HFFc6 (cell line): ENCODE measurements at places on chromosomes 7 and 10. TPM values are rescaled to one million over a fixed set of nuclear protein-coding genes. Genes with fewer than 3 reads are reported as not detected.
A peak's percentile ranks its signal among the peaks of the same experiment; 100 is the strongest.

DNA sequence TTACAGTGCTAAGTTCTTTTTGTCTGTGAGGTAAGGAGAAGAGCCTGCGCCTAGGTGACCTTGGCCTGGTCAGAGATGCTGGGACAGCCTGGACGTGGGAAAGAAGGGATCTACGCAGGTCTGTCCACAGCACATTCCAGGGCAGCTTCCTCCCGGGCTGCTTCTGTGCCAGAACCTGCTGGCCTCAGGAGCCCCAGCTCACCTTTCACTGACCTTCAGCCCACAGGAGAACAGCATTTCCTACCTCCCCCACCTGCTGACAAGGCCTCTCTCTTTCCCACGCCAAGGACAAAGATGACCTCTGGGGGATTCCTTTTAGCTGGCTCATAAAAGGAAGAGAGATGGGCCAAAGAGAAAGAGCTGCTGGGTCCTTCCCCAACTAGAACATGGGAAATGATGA is 260.6 kb downstream of the KCNMA1 start:
- DNase-seq = no peak

SGCE gene
- total RNA-seq = 29.5 to 52.3 TPM (median 30.9 TPM) in 3 replicates

GRCh38 chr7:21911341-21911875 is 34.3 kb downstream of the CDCA7L start:
- peak; percentile 86 for DNase-seq

GRCh38 chr7:37285706-37286453 is 162.8 kb downstream of the ELMO1 start:
- DNase-seq = no peak

DNA sequence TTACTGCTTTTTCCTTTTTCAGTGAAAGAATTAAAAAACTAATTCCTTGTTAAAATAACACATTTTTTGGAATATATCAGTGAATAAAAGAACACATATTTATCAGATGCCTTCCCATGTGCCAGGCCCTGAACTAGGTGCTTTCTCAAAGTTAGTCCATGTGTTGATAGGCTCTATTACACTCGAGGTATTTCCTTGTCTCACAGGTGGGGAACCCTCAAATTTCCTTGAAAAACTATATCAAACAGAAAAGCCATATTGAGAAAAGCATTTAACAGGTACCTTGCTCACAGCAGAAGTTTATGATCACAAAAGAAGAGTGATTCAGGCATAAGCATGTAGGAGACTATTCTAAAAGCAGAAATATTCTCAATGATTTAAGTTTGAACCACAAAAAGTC is 75.6 kb upstream of the OGDHL start:
- DNase-seq = no peak

NPC1L1 gene
- total RNA-seq = not detected in 3 replicates

SPDYE6 gene
- total RNA-seq = not detected in 3 replicates

DNA sequence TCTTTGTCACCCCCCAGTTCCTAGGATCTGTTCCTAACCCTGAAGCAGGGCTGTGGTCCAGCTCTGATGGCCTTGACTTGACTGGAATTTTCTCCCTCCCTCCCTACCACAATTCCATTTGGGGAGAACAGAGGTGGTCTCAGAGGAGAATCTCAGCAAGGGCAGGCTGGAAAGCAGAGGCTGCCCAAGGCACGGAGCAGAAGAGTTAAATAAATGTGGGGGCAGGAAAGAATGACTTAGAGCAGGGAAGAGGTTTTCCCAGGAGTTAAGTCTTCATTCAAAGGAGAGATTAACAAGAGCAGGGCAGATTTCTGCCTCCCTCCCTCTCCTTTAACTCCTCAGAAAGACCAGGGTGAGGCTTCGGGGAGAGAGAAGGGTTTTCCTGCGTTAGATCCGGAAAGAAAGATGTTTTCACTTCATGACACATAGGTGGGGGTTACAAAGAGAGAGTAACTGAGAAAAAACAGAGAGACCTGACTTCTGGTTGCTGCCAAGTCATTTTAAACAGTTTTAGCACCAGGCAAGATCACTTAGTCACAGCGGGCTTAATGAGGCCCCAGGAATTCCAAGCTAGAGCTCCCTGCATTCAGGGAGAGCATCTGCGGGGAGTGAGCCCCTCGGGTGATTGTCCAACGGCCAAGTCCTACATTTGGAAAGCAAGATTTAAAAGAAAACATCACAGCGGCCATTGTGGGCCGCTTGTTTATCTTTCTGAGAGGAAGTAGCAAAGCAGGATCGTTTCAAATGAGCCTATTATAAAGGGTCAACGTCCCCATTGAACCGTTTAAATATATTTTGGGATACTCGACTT is 78.7 kb downstream of the ARHGAP22 start:
- peak; percentile 98 for DNase-seq

GRCh38 chr7:74051629-74052410 is 23.8 kb downstream of the ELN start:
- DNase-seq = no peak

DNA sequence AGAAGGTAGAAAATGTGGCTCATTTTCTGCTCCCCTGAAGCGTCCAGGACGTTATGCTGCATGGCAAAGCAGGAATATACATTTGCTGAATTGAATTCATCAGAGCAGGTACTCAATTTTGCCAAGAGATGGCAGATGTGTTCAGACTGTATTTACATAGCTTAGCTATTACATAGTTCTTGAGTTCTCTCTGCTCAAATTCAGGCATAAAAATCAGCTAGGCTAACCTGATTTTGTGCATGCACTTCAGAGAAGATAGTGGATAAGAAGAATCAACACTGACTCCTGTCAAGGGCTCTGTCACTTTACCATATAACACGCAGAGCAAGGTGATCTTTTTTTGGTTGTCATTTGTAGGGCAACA is 209.2 kb upstream of the FAM3C start:
- peak; percentile 4 for DNase-seq

- DNase-seq = no peak
Observed at GRCh38 chr7:37675749-37676148, 7.8 kb upstream of the GPR141 start.

UTF1 gene
- not detected in 3 replicates for total RNA-seq

SLC16A9 gene
- not detected in 2 replicates for total RNA-seq

NEURL1 gene
- 0.09 to 0.46 TPM (median 0.27 TPM) in 3 replicates for total RNA-seq

DNA sequence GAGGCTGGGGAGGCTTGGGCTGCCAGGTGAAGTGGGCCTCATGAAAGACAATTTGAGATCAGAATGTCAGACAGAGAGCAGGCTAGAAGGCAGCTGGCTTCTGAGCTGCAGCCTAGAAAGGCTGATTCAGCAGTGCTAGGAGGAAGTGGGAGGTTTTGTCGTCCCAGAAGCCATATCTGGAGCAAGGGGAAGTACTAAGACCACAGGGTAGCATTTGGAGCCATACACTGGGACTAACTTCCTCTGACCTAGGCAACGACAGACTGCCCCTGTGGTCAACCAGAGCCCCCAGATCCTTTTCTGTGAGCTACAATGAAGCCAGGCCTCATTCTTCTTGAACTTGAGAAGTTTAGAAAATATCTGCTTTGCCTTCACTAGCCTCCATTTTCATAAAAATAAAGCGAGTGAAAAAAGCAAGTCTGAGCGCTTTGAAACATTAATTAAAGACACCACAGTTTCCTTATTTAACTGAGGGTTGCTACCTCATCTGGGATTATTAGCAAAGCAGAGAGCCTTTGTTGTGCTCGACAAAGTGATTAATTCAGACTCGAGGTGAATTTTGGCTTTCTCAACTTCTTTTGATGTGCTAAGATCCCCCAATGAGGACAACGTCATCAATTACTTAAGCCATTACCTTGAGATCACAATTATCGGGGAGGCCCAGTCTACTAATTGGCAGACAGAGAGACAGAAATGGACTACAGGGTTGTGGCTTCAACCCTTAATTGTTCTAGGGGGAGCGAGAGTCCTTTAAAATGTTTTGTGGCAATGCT is 26.6 kb downstream of the TBXAS1 start:
- DNase-seq = no peak

TNS3 gene
- 50.2 to 74.5 TPM (median 70.0 TPM) in 3 replicates for total RNA-seq
